Colonic mucosa (tissue), 4 donors: ENCODE measurements at places on chromosomes 2 and 18. TPM values are rescaled to one million over a fixed set of nuclear protein-coding genes. Genes with fewer than 3 reads are reported as not detected.

GRCh38 chr2:21535826-21536225 is 412.1 kb downstream of the TDRD15 start:
- H3K36me3 ChIP-seq = no peaks in the 10 kb centered on the region
- no peaks in the 10 kb centered on the region for H3K4me1 ChIP-seq
- DNase-seq = no peak
- H3K4me3 ChIP-seq = no peak overlapping the region
- no peaks in the 10 kb centered on the region for H3K27me3 ChIP-seq

- H3K4me3 ChIP-seq = no peak overlapping the region
- H3K36me3 ChIP-seq = no peaks in the 10 kb centered on the region
- H3K27me3 ChIP-seq = no peaks in the 10 kb centered on the region
- DNase-seq = peak; percentile 30
- H3K4me1 ChIP-seq = peaks cover 3% of the 10 kb centered on the region
Measured at GRCh38 chr2:106030287-106031268, 163.5 kb downstream of the UXS1 start.

DNA sequence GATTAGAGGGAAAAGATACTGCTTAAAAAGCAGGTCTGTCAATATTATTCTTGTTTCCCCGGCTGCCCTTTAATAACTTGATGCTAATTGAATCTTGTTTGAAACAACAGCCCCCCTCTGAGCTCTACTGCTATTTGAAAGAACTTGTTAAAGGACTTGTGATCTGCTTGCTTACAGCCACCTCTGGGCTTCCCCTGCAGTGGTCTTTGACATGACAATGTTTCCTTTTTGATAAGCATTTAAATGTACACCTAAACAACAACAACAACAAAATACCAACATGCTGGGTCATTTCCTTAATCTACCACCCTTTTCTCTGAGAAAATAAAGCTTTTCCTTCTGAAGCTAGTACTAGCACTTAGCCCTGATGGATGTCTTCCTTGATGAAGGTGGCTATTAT is 3.9 kb downstream of the HOXD1 start:
- H3K36me3 ChIP-seq = no peaks in the 10 kb centered on the region
- no peak overlapping the region for H3K27ac ChIP-seq
- H3K27me3 ChIP-seq = peaks cover 13% of the 10 kb centered on the region

DNA sequence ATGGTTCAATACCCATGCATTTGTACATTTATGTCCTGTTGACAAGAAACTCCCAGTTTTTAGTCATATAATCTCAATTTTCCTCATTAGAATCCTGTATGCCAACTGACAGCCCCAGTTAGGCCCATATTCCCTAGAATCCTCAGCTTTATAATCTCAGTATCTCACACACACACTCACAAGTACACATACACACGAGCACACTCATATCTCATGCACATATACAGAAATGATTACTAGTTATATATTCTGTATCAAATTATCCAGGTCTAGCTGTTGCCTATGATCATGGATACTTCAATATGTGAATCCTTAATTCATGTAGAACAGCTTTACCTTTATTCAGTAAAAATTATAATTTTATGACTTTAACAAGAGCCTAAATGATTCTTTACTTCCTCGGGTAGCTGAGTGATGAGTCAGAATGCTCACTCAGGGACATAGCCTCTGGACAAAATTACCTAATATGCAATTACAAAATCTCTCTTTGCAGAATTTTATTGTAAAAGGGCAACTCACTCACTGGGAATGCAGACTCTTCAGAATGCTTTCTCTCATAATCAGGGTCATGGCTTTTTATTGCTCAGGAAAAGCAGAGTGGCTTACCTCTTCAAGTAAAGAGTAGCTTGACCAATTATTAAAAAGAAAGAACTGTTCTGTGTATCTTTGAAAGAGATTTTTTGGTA is 193.6 kb upstream of the PIK3C3 start:
- H3K27ac ChIP-seq = no peak overlapping the region
- H3K4me1 ChIP-seq = no peaks in the 10 kb centered on the region
- no peak for DNase-seq
- no peaks in the 10 kb centered on the region for H3K36me3 ChIP-seq

- H3K27ac ChIP-seq = peak overlapping the region; percentile 83
- no peak overlapping the region for H3K4me3 ChIP-seq
- no peaks in the 10 kb centered on the region for H3K36me3 ChIP-seq
- peaks cover 8% of the 10 kb centered on the region for H3K4me1 ChIP-seq
Measured at GRCh38 chr2:231245249-231246094, 47.0 kb downstream of the ARMC9 start.

DNA sequence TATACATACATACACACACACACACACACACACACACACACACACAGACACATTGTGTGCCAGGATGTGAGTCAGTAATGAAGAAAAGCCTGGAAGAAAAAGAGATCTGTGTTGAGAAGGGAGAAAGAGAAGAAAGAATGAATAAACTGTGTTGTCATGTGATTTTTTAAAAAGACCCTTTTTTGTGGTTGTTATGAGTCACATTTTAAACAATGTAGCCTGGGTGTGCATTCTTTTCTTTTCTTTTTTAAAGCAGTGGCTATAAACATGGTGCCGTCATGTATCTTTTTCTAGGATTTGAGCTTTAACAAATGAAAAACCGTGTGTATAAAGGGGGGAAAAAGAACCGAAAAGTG is 87.2 kb downstream of the NRP2 start:
- peak overlapping the region; percentile 47 for H3K27ac ChIP-seq
- no peak for DNase-seq
- no peak overlapping the region for H3K4me3 ChIP-seq
- no peaks in the 10 kb centered on the region for H3K27me3 ChIP-seq
- peaks cover 7% of the 10 kb centered on the region for H3K4me1 ChIP-seq

NEU4 gene
- 36.9 TPM for total RNA-seq

FAHD2A gene
- total RNA-seq = 28.9 TPM

HES6 gene
- total RNA-seq = 55.6 TPM

RNF125 gene
- total RNA-seq = 13.9 TPM

SP5 gene
- 3.5 TPM for total RNA-seq

ACVR2A gene
- total RNA-seq = 20.4 TPM
